ENCODE measurements at places on chromosomes 12 and 14. TPM values are rescaled to one million over a fixed set of nuclear protein-coding genes. Genes with fewer than 3 reads are reported as not detected.

The L3HYPDH gene
- 46.0 TPM for total RNA-seq

The AKT1 gene
- total RNA-seq, result 136 TPM

The SIX6 gene
- total RNA-seq, result not detected

The KRT77 gene
- total RNA-seq, result not detected

The SLC39A5 gene
- total RNA-seq, result not detected

The RD3L gene
- total RNA-seq, result not detected

The TAS2R46 gene
- total RNA-seq, result 2.3 TPM

The RNF34 gene
- 38.2 TPM for total RNA-seq

The NFATC4 gene
- total RNA-seq, result 120 TPM

The DAO gene
- total RNA-seq, result not detected

The STON2 gene
- 12.2 TPM for total RNA-seq

The LRRIQ1 gene
- total RNA-seq, result 0.33 TPM

The ACVR1B gene
- 9.8 TPM for total RNA-seq

The TRHDE gene
- 10.0 TPM for total RNA-seq

The PIWIL1 gene
- not detected for total RNA-seq

The ANHX gene
- not detected for total RNA-seq

The CHURC1 gene
- total RNA-seq, result 156 TPM

The RFX4 gene
- not detected for total RNA-seq

The NOVA1 gene
- total RNA-seq, result 31.9 TPM

The CSRP2 gene
- total RNA-seq, result 12.3 TPM

The LRTM2 gene
- total RNA-seq, result not detected

The CMA1 gene
- 1.2 TPM for total RNA-seq

The CAPS2 gene
- 7.8 TPM for total RNA-seq

The RERG gene
- total RNA-seq, result 83.8 TPM

The MDGA2 gene
- 0.36 TPM for total RNA-seq

The SOAT2 gene
- not detected for total RNA-seq

The KRT75 gene
- not detected for total RNA-seq

The SH2B3 gene
- total RNA-seq, result 13.2 TPM

The MMP19 gene
- 7.1 TPM for total RNA-seq

The C12orf42 gene
- not detected for total RNA-seq

The C12orf60 gene
- 2.0 TPM for total RNA-seq

The PRMT5 gene
- total RNA-seq, result 53.3 TPM

The KRT6C gene
- total RNA-seq, result not detected

The STAC3 gene
- total RNA-seq, result 2.5 TPM

The SELPLG gene
- 6.7 TPM for total RNA-seq

The MAP3K9 gene
- total RNA-seq, result 0.55 TPM

The CATSPERB gene
- total RNA-seq, result 6.7 TPM

Measured in sigmoid colon (tissue), 7 donors.